ENCODE measurements at places on chromosomes 11 and 22. TPM values are rescaled to one million over a fixed set of nuclear protein-coding genes. Genes with fewer than 3 reads are reported as not detected.

The BARX2 gene
- 0.55 TPM for total RNA-seq

The DGAT2 gene
- 24.0 TPM for total RNA-seq

The RPL27A gene
- 976 TPM for total RNA-seq

The PLAAT5 gene
- 2.1 TPM for total RNA-seq

All from ureter (tissue), 1 donor.